Mesothelial cell of epicardium (in vitro differentiated cells): ENCODE measurements at places on chromosomes 5 and 9.

DNA sequence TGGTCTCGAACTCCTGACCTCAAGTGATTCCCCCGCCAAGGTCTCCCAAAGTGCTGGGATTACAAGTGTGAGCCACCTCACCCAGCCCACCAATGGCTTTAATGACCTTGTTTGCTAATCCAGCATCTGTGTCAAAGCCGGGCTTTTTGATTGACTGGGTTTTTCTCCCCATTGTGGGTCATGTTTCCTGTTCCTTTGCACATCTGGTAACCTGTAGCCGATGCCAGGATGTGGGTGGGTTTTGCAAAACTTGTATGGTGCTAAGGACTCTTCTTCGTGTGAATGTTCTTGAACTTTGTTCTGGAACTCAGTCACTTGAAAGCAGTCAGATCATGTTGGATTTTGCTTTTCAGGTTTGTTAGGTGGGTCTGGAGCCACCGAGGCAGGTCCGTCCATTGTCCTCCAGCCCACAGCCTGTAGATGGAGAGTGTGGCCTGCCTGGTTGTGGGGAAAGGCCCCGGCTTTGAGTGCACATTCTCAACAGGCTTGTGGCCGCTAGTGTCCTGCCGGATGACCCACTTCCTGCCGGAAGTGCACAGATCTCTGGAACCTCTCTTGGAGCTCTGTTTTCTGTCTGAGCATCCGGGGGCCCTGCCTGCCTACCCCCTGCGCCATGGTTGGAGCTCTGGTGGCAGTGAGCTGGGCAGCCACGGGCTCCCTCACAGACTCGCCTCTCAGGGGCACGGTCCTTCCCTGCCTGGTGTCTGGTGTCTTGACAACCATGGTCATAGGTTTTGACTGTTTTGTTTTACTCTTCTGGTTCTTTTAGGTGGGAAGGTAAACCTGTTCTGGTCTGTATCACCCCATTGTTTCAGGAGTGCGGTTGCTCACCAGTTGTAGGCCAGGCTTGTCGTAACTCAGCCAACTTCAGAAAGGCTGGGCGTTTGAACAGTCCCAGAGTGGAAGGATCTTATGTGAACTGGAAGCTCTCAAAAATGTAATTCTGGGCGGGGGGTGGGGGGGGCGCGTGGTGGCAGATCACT lies 69.6 kb upstream of the CACNA1B start:
- no peak for DNase-seq

- no peak for DNase-seq
These were observed 20.4 kb downstream of the ACO1 start for GRCh38 chr9:32404856-32405255.

DNA sequence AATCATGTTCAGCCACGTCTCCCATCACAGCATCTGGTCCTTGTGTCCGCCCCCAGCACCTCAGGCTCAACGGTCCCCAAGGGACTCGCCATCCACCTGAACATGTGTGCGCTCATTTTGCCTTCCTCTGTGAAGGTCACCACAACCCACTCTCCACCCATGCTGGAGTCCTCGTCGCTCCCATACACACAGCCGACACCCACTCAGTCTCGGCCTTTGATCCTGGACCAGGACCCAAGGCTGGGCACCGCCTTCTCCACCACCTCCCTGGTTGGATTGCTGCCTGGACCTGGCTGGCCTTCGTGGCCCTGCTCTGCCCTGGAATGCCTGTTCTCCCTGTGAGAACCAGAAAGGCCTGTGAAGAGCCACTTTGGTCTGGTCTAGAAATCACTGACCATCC lies 60.3 kb downstream of the UBE2QL1 start:
- DNase-seq: no peak

DNA sequence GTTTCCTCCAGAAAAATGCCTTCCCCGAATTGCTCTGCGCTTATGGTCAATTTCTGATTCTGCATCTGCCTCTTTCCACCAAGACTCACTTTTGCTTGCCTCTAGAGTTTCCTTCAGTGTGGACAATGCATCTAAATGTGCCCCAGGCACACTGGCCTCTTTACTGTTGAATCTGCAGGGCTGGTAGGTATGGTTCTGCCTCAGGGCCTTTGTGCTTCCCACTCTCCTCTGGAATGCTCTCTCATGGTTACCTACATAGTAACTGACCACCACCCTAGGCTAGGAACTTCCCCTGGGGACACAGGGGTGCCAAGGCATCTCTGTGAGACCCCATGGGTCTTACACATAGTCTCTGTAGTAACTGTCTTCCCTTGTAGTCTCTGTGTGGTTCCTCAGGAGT lies 1258.6 kb downstream of the CDH12 start:
- DNase-seq: no peak

DNA sequence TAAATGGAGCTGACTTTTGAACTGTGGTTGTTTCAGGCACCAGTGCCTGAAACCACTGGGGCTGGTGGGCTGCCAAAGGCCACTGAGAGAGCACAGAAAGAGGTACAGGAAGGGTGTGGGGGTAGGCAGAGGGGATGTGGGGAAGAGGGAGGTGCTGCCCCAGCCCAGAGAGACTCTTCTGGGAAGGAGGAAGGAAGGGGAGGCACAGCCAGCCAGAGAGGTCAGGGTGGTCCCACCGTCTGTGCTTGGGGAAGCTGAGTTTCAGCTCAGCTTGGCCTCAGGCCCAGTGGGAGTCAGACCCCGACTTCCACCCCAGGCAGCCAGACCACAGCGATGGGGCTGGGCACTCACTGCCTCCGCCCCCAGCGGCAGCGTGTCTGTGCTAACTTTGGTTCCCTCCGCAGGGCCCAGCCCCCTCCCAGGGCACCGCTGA lies 8.6 kb upstream of the PHYKPL start:
- no peak for DNase-seq

- DNase-seq: no peak
These were observed 8.6 kb downstream of the NINJ1 start for GRCh38 chr9:93125331-93125894.

GRCh38 chr5:177496070-177496726 lies 1.2 kb downstream of the PDLIM7 start:
- no peak for DNase-seq

- peak; percentile 45 for DNase-seq
These were observed 75.8 kb upstream of the IER5L start for GRCh38 chr9:129253803-129254381.

DNA sequence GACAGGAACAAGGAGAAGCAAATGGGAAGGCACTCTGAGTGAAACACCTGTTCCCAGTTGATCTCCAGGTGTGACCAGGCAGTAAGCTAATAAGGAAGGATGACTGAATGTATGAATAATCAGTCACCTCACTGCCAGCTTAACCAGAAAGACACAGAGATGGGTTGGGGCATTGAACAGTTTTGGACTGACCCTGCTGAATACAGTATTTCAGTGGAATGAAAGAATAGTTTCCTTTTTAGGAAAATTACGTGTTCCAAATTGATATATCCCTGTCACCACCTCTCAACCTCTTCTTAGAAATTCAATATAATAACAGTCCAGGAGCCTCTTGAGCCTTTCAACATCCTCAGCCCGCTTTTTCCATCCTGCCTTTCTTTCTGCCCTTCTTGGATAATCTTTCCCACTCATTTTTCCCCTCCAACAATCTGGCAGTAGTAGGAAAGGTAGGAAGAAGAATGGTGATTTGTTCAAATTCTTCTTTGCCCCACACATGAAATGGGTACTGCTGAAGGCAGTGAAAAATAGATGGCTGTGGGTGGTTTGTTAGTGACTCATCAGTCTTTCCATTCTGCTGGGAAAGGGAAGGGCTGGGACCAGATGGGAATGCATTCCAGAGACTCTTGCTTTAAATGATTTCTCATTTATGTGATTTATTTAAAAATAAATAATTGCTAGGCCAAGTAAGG lies 117.9 kb downstream of the ZSWIM6 start:
- DNase-seq: no peak

DNA sequence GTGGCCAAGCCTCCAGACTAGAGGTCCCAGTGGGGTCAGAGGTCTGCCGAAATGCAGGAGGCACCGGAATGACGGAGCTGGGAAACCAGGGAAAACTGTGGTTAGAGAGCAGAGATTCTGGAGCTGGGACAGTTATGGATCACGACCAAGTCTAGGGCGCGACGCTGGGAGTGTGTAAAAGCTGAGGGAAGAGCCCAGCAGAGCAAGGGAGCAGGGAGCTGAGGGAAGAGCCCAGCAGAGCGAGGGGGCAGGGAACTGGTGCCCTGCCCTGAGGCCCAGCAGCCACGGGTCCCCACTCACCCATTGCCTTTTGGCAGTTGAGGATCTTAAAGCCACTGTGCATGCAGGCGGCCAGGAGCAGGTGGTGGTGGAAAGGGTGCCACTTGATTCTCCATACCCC lies 12.5 kb downstream of the MRPL41 start:
- no peak for DNase-seq

DNA sequence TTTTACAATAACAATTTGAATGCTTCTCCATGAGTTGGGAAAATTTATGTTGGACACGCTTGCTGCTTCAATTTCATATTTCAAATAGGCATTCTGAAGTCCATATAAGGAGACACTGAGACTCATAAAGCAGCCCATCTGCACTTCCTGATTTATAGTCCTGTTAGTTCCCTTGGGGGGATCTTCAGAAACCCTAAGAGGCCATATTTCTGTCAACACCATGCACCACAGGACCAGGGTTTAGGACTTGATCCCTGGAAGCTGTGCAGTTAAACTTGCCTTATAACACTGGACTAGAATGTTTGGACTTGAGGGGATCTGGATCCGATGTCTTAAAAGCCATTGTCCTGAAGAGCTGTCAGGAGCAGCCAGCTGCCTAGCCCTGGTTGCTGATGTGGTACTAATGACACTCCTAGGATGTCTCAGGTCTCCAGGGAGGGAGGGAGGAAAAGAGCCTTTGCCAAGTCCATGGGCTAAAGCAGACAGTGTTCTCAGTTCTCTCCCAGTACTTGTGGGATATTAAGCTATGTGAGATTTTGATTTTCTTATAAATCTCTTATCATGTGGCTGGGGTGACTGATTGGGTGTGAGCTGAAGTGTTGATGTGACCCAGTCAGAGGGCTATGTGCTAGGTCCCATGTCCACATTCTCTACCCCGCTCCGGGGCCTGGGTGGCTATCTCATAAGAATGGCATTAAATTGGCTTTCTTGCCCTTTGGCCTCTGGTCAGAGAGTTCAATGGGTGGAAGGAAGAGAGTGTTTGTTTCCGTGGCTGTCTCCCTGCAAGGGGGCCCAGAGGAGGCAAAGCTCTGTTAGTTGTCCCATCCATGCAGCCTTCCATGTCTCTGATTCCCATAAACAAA lies 399.8 kb downstream of the OSTF1 start:
- no peak for DNase-seq

GRCh38 chr9:124326378-124326777 lies 68.6 kb downstream of the NEK6 start:
- DNase-seq: no peak

- DNase-seq: no peak
These were observed at the start of gene SIT1 for GRCh38 chr9:35650341-35651158. SIT1 (minus strand) TSS chr9:35650931; CDS start chr9:35650853, 78 bp downstream.
